Heart right ventricle (tissue), 16 donors: ENCODE measurements at places on chromosomes 11 and 22. TPM values are rescaled to one million over a fixed set of nuclear protein-coding genes. Genes with fewer than 3 reads are reported as not detected.

DEFB131B gene
- total RNA-seq: not detected

VWA5A gene
- 4.0 TPM for total RNA-seq

TENM4 gene
- total RNA-seq: 3.6 TPM

- no peak for DNase-seq
Observed at GRCh38 chr11:76935042-76935441, 74.3 kb downstream of the ACER3 start.

DNA sequence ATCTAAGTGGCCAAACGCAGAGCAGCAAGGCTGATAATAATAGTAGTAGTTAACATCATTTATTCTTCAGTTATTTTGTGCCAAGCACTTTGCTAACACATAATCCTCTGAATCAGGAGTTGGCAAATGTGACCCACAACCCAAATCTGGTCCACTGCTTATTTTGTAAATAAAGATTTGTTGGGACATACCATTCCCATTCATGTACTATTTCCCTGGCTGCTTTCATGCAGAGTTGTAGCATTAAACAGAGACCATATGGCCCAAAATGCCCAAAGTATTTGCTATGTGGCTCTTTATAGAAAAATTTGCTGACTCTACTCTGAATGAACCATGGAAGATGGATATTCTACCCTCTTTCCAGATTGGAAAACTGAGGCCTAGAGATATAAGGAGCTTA lies 50.3 kb downstream of the COMMD9 start:
- DNase-seq: no peak

DNA sequence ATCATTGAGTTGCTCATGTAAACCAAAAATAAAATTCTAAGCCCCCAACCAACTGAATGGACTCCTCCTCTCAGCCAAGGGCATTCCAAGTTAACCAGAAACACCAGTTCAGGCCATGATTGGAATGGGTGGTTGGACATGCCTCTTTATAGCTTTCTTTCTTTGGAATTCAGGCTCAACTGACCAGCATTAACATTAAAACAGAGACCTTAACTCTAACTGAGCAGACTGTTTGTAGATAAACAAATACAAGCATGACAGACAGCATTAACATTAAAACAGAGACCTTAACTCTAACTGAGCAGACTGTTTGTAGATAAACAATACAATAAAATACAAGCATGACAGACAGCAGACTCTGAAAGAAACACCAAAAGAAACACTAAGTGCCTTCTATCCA lies 278.2 kb downstream of the DLG2 start:
- DNase-seq: no peak
